ENCODE measurements at places on chromosomes 2 and 18. TPM values are rescaled to one million over a fixed set of nuclear protein-coding genes. Genes with fewer than 3 reads are reported as not detected.

The POTEC gene
- total RNA-seq: not detected

The GFPT1 gene
- 40.0 TPM for total RNA-seq

The SERPINB11 gene
- total RNA-seq: not detected

The CNGA3 gene
- not detected for total RNA-seq

The ARHGAP25 gene
- total RNA-seq: 11.0 TPM

GRCh38 chr18:35407871-35408481 lies 30.8 kb upstream of the ZNF396 start:
- DNase-seq: no peak

GRCh38 chr2:199685669-199686068 lies 165.3 kb downstream of the FTCDNL1 start:
- no peak for DNase-seq

- DNase-seq: peak; percentile 74
Observed at GRCh38 chr2:95346231-95346737, 49.1 kb downstream of the KCNIP3 start.

- DNase-seq: peak; percentile 30
Observed at GRCh38 chr2:205139822-205140463, 542.4 kb upstream of the NRP2 start.

GRCh38 chr18:76188097-76188496 lies 306.9 kb downstream of the ZNF516 start:
- no peak for DNase-seq

DNA sequence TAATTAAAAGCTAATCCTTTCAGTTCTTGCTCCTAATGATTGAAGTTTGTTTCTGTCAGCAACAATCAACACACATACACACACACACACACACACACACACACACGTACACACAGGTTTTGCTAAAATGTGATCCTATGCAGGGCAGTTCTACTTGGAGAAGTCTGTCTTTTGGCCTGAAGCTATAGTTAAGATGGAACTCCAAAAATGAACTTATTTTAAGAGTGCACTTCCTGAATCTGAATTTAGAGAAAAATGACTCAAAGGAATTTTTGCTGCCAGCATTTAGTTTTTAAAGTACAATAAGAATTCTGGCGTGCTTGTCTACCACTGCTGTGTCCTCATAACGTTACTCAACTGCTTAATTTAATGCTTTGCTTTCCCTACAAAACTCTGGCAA lies 6.6 kb downstream of the GALNT5 start:
- DNase-seq: no peak

DNA sequence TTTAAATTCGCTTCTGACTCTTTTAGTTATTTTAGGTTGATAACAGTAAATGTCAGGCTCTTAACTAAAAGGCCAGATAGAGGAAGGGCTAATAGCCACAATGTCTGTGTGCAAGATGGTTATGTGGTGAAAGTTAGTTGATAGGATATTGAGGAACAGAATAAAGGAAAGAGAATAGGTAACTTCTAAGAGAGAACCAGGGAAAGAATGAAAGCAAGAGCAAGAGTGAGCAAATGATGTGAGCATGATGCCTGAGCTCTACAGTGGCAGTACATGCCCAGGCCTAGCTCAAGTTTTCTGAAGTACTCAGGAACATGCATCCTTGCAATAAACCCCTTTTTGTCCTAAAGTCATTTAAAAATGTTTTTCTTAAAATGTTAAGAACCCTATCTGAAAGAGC lies 12.5 kb upstream of the TFPI start:
- no peak for DNase-seq

DNA sequence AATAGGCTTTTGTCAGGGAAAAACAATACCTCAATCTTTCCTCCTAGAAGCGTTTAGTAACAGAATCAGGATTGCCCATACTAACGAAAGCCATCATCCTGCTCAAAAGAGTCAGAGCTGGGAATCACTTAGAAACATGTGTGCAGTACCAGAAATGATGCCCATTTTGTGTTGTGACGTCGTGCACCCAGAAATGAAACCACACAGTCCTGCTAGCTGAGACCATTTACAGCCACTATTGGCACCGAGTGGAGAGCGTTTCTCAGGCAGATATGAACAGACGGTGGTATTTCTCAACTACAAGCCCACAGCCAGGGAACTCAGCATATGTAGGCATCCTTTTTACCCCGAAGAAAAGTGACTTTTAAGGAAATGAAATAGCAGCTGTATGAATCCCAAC lies 284.3 kb upstream of the LRATD1 start:
- no peak for DNase-seq

GRCh38 chr18:27803957-27804356 lies 373.0 kb downstream of the CDH2 start:
- DNase-seq: no peak

GRCh38 chr2:146602383-146602782 lies 1242.4 kb upstream of the ACVR2A start:
- DNase-seq: no peak

GRCh38 chr2:167069855-167070254 lies 181.6 kb downstream of the XIRP2 start:
- no peak for DNase-seq

DNA sequence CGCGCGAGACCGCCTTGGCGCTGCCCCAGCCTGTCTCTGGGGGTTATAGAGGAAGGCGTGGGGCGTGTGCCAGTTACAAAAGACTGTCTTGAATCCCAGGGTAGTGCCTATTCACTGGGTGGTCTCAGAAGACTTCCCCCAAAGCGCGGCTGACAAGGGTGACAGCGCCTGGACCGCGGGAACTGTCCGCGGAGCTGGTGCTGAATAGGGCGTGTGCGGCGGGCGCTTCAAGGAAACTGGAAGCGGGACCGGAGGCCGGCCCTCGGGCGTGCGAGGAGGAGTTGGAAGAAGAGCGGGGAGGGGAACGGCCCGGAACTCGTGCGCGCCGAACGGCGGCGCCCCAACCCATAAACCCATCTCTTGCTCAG lies 2.3 kb downstream of the EGR4 start:
- DNase-seq: peak; percentile 63

DNA sequence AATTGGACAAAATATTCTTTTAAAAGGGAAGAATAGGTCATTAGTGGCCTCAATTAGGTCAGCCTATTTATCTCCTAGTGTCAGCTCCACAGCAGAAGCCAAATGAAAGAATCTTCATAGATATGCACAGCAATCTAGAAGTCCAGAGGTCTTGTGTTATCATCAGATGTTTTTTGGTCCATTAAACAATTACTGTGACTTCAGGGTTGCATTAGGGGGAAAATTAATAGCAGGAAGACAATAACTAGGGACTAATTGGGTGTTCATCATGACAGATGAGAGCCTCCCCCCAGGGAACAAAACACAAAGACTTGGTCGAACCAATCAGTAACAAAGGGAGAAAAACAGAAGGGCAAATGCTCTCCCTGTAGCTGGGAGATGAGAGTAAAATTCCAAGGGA lies 264.7 kb downstream of the PTH2R start:
- no peak for DNase-seq

DNA sequence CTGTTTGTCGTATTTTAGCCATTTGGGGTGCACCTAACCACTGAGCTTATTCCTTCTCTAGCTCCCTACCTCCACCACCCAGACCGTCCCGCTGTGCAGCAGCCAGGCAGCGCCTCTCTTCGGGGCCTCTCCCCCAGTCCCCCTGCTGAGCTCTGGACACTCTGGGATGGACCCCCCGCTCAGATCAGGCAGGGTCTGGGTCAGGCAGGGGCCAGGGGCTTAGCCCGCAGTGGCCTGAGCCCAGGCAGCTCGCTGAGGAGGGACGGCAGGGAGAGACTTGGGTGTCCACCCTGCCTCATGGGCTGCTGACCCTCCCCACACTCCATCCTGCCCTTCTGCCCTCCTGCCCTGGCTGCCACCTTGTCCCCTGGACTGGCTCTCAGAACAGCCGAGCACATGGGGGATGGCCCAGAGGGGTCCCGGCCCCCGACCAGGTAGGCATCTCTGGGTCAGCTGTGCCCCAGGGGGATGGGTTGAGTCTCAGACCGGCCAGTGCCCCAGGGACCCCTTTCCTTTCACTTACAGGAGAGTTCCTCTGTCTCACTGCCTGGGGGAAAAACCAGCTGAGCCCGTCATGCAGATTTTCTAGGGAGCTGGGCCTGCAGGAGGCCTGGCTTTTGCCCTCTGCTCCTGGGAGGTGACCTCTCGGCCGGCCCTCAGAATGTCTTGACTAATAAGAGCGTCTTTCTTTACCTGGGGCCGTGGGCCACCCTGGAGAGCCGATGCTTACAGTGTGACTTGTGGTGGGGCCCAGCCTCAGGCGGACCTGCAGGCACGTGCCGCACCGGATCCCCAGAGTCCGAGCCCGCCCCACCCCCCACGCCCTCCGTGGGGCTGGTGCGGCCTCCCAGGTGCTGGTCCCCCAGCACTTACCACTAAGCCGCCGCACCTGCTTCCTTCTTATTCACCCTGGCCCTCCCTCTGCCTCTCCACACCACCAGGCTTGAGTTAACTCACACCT lies 22.8 kb upstream of the PXDN start:
- DNase-seq: no peak

GRCh38 chr2:26537826-26538475 lies 60.0 kb upstream of the OTOF start:
- no peak for DNase-seq

GRCh38 chr18:32343634-32344033 lies 127.0 kb downstream of the GAREM1 start:
- DNase-seq: no peak

Measured in left cardiac atrium (tissue), 4 donors.